OCI-LY7 (cell line): ENCODE measurements at places on chromosomes 4 and X.

DNA sequence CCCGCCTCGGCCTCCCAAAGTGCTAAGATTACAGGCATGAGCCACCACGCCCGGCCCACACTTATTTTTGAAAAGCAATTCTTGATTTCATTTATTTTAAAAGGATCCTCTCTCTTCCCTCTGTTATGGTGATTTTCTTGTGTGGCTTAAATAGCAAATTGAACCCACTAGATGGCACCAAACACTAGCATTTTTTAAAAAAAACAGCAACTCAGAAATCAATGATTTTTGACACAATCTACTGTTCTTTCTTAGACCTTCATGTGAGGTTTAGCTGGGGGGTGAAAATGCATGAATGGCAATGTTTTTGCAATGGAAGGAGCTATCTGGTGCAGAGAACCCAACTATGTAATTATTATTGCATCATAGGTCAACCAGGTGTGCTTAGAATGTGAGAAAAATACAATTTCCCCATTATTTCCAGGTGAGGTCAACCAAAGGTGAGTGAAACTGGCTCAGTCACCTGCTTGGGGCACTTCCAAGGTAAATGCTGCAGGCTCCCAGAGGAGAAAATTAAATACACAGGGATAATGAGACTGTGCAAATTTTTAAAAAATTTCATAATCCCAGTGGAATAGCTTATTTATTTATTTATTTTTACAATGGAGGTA is 226.7 kb upstream of the PRKX start:
- peak; percentile 21 for DNase-seq

DNA sequence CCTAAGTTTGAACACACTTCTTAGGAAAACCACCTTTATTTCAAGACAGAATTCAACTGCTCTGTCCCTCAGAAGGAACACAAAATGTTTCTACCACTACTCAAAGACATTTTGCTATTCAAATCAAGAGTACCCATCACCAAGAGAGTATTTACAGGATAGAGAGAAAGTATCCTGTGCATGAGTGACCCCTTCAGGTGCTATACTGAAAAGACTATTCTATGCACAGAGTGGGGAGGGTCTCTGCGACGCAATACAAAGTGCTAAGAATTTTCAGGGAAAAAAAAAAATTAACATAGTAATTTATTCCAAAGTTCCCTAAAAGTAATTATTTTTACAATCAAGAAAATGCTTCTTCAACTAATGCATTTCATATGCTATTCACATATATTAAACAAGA is 346.4 kb upstream of the FAM241A start:
- DNase-seq: no peak

- DNase-seq: no peak
Observed at GRCh38 chr4:168892475-168892874, 117.6 kb downstream of the CBR4 start.

DNA sequence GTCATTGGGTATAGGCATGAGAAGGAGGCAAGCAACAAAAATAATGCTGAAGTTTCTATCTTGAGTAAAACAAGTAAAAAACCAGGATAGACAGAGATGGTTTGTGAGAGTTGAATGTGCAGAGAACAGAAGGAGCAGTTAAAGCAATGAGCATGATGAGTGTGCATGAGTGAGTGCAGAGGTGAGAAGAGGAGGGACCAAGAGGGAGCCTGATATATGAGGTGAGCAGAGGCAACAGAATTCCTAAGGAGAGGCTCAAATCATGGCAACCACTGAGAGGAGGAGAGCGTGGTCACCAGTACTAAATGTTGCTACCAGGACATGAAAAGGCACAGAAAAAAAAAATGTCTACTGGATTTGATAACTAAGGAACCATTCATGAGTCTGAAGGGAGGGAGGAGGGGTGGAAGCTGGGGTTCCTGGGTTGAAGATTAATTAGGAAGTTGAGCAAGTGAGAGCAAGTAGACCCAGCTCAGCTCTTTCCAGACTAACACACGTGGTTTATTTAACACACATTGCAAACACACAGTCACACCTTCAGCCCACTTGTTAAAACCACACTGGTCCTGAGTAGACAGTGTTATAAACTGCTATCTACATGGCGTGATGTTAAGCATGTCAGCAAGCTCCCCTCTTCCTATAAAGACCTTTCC is 69.0 kb upstream of the IQCM start:
- no peak for DNase-seq

GRCh38 chr4:118327554-118328241 is 25.1 kb downstream of the PRSS12 start:
- DNase-seq: no peak

- DNase-seq: no peak
Observed at GRCh38 chr4:84254537-84254936, 244.6 kb downstream of the NKX6-1 start.
